A172 (cell line): ENCODE measurements at places on chromosomes 7 and 10.

- peak; percentile 26 for DNase-seq
Measured at GRCh38 chr10:102342458-102342857, 53.0 kb upstream of the NFKB2 start.

GRCh38 chr10:30774261-30774660 is 144.7 kb upstream of the LYZL2 start:
- no peak for DNase-seq

- DNase-seq, result peak; percentile 60
Measured at GRCh38 chr10:95360122-95360714, 69.4 kb upstream of the PDLIM1 start.

DNA sequence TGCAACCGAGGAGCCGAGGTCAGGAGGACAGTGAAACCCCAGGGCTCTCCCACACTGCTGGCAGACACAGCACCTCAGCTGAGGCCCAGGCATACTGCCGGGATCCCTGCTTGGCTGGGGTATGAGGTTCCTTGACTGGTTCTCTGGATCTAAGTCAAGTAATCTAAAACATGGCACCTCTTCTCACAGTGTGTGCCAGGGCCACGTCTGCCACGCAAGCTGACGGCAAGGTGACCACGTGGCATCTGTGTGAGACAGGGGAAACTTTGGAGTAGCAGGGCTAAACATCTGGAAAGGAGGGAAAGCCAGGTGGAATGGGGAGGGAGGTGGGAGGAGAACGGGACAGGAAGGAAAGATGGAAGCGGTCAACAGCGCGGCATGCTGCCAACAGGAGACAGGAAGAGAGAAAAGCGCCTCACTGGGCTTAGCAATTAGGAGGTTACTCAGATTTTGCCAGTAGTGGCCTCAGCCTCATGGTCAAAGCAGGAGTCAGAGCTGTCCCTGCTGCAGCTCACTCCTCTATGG is 103.7 kb downstream of the CXCL12 start:
- no peak for DNase-seq

DNA sequence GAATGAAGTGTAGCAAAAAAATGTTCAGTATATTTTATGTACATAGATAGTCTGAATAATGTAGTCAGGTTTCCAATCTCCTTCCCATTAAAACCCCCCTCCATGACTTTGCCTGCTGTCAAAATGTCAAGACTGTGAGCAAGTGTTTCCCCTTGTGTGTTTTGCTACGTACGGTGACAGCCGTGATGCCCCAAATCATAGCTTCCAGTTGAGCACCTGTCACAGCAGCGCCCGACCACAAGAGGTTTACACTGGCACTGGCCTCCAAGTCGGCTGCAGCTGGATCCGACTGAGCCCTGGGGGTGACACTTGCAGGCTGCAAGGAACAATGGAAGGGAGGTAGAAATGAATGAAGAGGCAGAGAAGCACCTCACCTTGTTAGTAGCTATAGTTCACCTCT is 62.3 kb downstream of the LAMB4 start:
- no peak for DNase-seq

- peak; percentile 59 for DNase-seq
Measured at GRCh38 chr10:131972474-131973071, 9.2 kb downstream of the BNIP3 start.

GRCh38 chr10:110101464-110102144 is 93.8 kb downstream of the ADD3 start:
- DNase-seq, result no peak

DNA sequence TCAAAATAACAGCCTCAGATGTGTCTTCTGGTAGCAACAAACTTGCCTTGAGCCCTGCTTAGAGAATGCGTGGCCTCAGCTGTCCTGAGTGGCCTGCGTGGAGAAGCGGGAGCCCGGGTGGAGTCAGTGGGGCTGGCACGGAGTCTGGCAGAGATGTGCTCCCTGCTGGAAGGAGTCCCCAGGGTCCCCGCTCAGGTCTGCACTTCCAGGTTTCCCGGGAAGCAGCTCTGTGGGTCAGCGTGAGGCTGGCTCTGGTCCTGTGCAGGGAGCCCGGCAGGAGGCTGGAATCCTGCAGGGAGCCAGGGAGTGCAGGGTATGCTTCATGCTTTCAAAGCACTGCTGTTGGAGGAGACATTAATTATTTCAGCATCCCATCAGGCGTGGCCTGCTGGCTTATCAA is 10.1 kb downstream of the CPSF4 start:
- no peak for DNase-seq
